ENCODE measurements at places on chromosomes 3 and 15.

- DNase-seq: no peak
Observed at GRCh38 chr3:184741798-184742675, 30.2 kb upstream of the MAGEF1 start.

GRCh38 chr3:37825744-37826400 is 35.8 kb upstream of the CTDSPL start:
- DNase-seq: no peak

DNA sequence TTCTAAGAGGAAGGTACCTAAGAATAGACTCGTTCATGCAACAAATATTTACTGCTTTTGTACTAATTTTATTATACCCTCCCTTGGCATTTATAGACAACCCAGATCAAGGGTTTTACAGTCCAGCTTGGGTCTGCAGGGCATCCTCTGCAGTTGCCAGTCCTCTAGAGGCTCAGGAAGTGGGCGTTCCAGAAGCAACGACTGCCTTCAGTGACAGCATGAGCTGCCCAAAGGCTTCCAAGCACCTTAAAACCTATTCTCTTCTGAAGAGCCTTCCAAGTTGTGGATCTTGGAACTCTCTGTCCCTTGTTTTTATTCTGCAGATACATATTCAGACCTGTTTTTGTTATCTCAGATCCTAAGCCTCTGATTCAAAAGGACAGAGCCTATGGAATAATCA is 95.6 kb downstream of the RAD18 start:
- no peak for DNase-seq

DNA sequence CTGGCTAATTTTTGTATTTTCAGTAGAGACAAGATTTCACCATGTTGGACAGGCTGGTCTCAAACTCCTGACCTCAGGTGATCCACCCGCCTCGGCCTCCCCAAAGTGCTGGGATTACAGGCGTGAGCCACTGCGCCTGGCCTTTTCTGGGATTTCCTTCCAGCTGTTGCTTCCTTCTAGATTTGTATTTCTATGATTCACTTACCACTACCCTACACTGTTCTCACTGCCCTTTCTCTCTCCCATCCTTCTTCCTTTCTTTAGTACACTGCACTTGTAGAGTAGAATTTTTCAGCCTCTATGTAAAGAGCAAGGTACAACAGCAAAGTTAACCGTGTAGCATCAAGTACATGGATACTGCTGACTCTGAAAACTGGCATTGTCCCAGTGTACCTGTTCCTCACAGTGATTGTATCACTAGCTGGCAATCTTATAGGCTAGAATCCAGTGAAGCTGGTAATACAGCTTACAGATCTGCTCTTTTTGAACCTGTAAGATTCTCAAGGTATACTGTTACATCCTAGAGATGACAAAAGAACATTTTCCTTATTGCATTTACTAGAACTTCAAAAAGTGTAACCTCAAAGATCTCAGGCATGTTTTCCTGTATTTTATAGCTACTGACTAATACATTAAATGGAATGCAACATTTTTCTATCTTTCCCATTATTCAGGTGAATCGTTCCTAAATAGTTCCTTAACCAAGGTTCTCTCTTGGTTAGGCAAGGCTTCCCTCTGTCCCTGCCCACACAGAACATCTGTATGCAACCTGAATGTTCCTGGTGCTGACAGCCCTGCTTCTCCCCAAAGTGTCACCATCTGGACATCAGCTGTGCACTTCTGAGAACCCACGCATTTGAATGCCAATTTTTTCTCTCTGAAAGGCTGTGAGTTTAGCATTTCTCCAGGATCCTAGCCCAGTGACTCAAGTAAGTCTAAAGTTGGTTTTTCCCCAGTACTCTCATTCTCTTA is 74.1 kb upstream of the RAP2B start:
- DNase-seq: no peak

DNA sequence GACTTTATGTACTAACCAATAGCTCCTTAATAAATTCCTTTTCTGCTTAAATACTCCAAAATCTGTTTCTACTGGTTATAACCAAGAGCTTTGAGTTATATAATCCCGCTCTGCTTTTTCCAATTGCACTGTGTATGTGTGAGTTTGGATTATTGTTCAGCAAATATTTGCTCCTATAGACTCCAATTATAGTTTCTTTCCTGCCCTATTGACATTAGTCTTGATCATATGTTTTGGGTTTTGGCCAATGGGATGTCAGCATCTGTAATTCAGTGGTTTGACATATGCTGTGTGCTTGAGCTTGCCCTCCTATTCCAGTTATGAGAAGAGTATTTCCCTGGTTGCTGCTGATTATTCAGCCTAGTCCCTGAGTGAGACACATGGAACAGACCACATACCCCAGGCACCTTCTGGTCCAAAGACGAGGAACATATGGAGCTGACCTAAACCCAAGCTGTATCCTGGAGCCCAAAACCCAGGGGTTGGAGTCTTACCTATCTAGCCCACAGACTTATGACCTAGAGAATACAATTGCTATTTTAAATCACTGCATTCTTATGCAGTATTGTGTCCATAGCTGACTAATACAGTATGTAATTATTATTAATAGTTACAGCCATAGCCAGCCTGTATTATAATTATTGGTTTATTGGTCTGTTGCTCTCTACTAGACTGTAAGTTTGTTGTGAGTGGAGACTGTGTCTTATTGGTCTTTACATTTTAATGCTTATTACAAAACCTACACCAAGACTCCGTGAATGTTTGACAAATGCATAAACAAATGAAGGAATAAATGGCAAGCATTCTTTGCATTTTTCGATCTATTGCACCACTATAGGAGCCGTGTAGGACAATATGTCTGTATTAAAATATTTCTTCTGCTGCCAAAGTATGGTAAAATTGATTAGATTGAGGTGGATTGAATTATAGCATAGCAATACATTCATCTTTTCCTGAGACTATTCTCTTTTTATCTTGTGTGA is 11.7 kb upstream of the ZNF280D start:
- DNase-seq: no peak

- DNase-seq: no peak
Observed at GRCh38 chr3:50340448-50341329, at the start of gene RASSF1. RASSF1 (minus strand) TSS chr3:50340836; CDS start chr3:50340805, 31 bp downstream.

- DNase-seq: peak; percentile 31
Observed at GRCh38 chr3:13896473-13897154, 16.7 kb upstream of the WNT7A start.

All from COR-L47 (cell line).